ENCODE measurements at places on chromosomes 4 and X. TPM values are rescaled to one million over a fixed set of nuclear protein-coding genes. Genes with fewer than 3 reads are reported as not detected.

The GRIA3 gene
- total RNA-seq: 3.3 TPM

The PLK4 gene
- total RNA-seq: 0.66 TPM

The DDX53 gene
- total RNA-seq: not detected

The TMEM31 gene
- total RNA-seq: not detected

The BEX1 gene
- 0.15 TPM for total RNA-seq
